ENCODE measurements at places on chromosomes 4 and X.
A peak's percentile ranks its signal among the peaks of the same experiment; 100 is the strongest.

- DNase-seq, result no peak
Measured at GRCh38 chr4:114875630-114876029, 237.8 kb downstream of the NDST4 start.

- DNase-seq, result no peak
Measured at GRCh38 chr4:74127745-74128144, 28.8 kb upstream of the CXCL2 start.

GRCh38 chr4:122762966-122763716, 30.6 kb downstream of the BBS12 start:
- DNase-seq, result no peak

- DNase-seq, result no peak
Measured at GRCh38 chr4:8578717-8579116, 1.5 kb upstream of the GPR78 start.

- no peak for DNase-seq
Measured at GRCh38 chrX:46898207-46898606, 14.0 kb upstream of the JADE3 start.

DNA sequence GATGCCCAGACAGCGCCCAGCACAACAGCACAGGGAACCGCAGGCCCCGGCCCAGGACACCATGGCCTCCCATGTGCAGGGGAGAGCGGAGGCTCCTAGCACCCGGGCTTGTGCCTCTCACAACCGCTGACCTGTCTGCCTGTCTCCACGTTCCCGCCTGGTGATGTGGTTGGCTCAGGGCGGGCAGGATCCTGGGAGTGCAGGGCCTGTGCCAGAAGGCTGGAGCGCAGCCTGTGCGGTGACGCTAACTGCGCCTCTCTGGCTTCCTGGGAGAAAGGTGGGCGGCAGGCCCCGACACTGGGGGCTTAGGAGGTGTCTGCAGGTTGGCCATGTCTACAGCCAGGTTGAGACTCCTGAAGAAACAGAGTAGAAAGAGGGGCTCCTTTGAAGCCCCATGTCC, 48.7 kb downstream of the CPZ start:
- DNase-seq, result no peak

DNA sequence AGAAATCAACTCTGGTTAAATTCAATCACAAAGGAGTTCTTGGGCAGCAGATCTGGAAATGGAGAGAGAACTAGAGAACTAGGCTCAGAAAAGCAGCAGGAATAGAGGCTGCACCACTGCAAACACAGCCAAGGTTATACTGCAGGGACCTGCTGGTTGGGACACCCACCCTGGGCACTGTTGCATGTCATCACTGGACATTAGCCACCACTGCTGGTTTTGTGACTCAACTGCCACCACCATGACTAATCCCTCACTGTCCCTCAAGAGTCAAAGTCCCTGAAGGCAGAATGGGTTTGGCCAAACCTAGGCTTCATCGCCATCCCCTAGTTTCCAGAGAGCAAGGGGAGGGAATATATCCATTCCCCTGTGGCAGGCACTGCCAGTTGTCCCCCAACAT, 38.1 kb upstream of the IRAK1 start:
- DNase-seq, result no peak

DNA sequence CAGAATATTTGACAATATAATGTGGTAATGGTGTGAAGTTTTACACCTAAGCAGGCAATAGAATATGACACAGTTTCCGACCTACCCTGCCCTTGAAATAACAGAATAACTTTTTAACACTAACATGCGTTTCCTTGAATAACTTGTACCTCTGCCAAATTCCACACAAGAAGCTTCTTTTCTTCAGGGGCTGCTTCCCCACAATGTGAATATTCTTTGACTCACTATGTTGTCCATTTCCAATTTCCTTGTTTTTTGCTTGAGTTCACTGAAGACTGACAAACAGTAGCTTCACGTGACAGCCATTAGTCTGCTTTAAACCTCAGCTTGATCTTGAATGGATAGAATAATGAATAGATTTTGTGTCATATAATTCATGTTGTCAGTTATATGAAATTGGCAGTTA, 14.3 kb downstream of the SHROOM3 start:
- no peak for DNase-seq

DNA sequence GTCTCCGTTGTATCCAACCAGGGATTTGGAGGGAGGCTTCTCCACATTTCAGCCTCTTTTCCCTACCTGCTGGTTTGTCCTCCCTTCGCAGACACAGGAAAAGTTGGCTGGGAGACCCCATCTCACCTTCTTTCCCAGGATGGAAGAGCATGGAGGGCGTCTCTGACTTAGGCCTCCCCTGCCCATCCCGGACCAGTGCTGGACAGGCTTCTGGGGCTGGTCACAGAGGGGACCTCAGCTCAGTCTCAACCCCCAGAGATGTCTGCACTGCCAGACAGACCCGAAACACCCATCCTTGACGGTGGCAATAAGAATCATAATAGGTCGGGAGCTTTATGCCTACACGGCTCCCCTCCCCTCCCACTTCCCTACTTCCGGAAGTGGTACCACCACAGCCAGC, 1.6 kb downstream of the WFS1 start:
- no peak for DNase-seq

GRCh38 chrX:148938348-148938747, 437.9 kb downstream of the AFF2 start:
- no peak for DNase-seq

- DNase-seq, result no peak
Measured at GRCh38 chr4:118953276-118953675, 64.6 kb downstream of the SYNPO2 start.

DNA sequence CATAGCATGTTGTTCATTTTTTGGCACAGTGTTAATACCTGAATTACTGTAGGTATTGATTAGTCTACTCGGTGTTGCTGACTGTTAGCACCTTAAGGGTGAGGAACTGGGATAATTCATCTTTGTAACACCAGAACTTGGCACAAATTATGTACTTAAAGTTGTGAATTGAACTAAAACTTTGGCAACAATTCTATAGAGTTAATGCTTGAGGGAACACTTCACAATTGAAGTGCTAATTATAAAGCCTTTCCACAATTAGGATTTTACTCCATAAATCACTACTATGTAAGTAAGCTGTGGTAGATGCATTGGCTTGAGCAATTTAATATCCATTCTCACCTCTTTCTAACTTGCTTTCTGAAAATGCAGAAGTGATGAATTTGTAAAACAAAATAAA, 686.7 kb downstream of the PDHA2 start:
- no peak for DNase-seq

DNA sequence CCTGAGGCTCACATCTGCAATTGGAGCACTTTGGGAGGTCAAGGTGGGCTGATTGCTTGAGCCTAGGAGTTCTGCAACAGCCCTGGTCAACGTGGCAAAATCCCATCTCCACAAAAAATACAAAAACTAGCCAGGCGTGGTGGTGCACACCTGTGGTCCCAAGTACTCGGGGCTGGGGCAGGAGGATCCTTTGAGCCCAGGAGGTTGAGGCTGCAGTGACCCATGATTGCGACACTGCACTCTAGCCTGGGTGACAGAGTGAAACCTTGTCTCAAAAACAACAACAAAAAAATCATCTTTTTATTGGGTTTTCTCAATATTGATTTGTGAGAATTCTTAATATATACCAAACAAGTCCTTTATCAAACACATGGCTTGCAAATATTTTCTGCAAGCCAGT, 64.9 kb downstream of the ANKRD17 start:
- DNase-seq, result no peak

- DNase-seq, result no peak
Measured at GRCh38 chr4:173699841-173700475, 169.9 kb upstream of the HAND2 start.

DNA sequence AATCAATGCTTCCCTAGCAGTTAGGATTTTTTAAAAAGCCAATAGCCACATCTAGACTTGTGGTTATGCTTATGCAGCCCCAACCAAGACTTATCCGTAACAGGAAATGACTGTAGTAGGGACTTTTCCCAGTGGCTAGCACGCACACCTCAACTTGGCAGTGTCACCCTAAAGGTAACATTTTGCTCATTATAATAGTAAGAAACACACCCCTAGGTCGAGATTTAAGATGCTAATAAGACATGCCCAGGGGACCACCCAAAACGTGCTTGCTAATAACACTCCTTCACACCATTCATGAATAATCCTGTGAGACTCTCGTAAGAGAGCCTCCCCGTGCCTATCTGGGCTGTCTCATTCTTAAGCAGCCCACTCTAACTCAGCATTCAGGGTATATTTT, 195.3 kb downstream of the CHIC1 start:
- no peak for DNase-seq

- no peak for DNase-seq
Measured at GRCh38 chr4:152398060-152398459, 137.8 kb downstream of the FBXW7 start.

GRCh38 chrX:7179446-7179845, 31.5 kb upstream of the PUDP start:
- DNase-seq, result no peak

GRCh38 chr4:105843941-105844340, 51.3 kb upstream of the NPNT start:
- no peak for DNase-seq

- peak; percentile 67 for DNase-seq
Measured at GRCh38 chr4:1856071-1856942, at the start of gene LETM1. TSS of gene LETM1 (minus strand) at chr4:1856156. CDS start at chr4:1855950, 206 bp downstream.

DNA sequence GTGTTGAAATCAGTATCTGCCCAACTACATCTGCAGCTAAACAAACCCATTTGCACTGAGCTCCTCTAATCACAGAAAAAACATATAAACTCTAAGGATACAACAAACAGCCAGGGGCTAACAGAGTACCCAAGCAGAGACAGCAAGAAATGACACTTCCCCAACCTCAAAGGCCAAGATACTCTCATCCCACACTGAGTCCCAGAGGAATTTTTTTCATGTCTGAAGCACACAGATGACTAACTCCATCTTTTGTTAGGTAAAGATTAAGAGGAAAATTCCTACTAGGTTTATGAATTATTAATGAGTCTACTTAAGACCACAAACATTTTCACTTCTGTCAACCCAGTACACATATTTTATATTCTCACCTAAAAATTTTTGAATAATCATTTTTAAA, 31.6 kb downstream of the SEPSECS start:
- DNase-seq, result no peak

DNA sequence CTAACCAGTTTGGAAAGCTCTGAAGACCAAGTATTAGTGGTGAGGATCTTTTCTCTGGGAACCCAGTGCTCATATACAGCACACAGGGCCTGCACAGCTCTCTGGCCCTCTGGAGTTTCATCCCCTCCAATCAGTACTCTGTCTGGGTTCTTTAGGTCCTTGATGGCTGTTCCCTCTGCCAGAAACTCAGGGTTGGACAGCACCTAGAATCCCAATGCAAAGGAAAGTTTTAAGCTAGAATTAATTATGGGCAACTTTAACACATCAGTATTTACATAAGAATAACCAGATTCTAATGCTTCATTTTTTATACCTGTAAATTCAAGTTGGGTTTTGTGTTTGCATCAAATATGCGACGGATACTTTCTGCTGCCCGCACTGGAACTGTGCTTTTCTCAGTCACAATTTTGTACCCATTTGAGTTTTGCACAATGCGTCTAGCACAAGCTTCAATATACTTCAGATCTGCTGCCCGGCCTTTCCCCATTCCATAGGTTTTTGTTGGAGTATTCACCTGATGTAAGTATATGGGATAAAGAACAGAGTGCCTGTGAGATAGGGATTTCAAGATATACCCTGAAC, 16.8 kb downstream of the UGDH start:
- DNase-seq, result no peak

DNA sequence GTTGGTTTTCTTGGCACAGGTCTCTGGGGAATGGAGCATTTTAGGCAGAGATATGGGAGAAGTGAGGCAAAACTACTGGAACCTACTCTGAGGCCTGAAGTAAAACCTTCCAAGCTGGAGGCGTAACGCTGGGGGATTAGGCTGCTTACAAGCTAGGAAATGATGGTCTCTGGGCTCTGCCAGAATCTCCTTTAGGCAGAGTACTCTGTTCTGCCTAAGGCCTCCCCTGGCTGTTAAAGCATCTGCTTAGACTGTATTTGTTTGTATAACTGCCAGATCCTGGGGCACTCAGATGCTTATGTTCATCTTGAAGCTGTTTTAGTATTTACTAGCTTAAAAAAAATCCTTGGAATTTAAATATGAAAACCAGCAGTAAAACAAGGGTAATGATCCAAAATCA, 822.2 kb downstream of the RPA4 start:
- DNase-seq, result peak; percentile 28

DNA sequence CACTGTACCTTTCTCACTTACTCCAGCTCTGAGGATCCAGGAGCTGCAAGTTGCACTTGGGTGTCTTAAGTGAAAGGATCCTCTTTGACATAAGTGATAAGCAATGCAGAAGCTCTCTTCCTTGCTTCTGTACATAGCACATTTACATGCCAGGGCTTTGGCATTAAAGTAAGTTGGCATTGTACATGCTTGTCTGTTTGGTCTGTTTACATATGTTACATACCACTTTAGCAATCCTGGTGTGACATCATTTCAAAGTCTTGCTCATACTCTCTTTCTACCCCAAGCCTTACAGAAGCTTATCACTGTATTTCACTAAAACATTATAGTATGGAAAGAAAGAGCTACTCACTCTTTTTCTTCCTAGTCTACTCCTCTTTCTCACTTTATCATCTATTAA, 2548.3 kb downstream of the ARAP2 start:
- DNase-seq, result no peak

DNA sequence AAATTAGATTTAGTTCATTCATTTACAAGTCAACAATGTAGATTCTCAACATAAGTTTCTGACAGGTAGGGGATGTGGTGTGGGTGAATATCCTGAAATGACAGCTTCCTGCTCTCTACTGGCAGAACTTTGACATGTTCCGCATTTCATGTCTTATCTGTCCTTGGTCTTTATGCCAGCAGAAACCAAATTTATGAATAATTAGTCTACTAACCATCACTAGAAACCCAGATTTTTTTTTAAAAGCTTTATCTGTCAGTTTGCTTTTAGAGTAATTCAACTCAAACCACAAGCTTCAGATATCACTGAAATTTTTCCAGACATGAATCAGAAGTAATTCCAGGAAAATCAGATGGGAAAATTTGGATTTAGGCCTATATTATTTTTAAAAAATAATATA, 17.9 kb downstream of the COQ2 start:
- DNase-seq, result no peak

- DNase-seq, result no peak
Measured at GRCh38 chrX:45208121-45208856, 7.6 kb upstream of the DIPK2B start.

DNA sequence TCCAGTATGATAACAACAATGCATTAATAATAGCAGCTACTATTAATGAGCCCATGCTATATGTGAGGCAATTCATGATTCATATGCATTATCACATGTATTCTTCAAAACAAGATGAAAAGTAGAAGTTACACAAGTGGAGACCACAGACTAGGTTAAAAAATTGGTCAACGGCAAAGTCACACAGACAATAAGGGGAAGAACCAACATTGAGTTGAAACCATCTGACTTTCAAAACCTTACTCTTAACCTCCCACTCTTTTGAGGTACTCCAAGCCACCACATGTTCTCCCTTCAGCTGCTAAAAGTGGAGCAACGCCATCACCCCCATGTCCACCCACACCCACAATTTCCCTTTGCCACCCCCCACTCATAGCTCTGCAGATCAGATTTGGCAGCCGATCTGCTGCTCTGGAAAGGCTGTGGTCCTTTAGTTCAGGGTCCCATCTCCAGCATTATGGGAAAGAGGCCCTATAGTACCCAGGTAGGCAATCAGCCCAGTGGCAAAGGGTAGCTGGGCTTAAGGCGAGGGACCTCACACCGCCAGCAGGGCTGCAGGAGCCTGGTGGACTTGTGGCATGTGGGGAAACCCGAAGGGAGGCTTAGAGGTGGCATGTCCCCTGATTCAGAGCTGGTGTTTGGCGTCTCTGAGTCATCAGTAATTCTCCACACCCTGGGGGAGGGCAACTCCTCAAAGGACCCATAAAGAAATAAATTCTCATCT, 33.5 kb upstream of the CYBB start:
- DNase-seq, result no peak

- DNase-seq, result no peak
Measured at GRCh38 chrX:30340753-30341152, 31.6 kb upstream of the NR0B1 start.
